ENCODE measurements at places on chromosomes 1 and 21. TPM values are rescaled to one million over a fixed set of nuclear protein-coding genes. Genes with fewer than 3 reads are reported as not detected.

Gene SPRR2A
- total RNA-seq = not detected

Gene SLC66A1
- 12.8 TPM for total RNA-seq

Gene C1orf185
- not detected for total RNA-seq

Gene AADACL3
- total RNA-seq = not detected

Gene NBPF9
- 7.1 TPM for total RNA-seq

Gene OLFML3
- total RNA-seq = 18.5 TPM

Gene AK5
- total RNA-seq = 61.4 TPM

Gene SPRR1A
- not detected for total RNA-seq

Gene ARHGEF16
- 0.94 TPM for total RNA-seq

Gene OVAAL
- total RNA-seq = not detected

Gene DNAH14
- 8.6 TPM for total RNA-seq

Gene RGS16
- total RNA-seq = 3.9 TPM
